Kidney epithelial cell (primary cell): ENCODE measurements at places on chromosomes 1 and 21. TPM values are rescaled to one million over a fixed set of nuclear protein-coding genes. Genes with fewer than 3 reads are reported as not detected.

- DNase-seq, result no peak
Observed at GRCh38 chr1:220217383-220217988, 54.8 kb downstream of the RAB3GAP2 start.

Gene TMEM35B
- total RNA-seq, result 36.0 and 38.1 TPM in 2 replicates

DNA sequence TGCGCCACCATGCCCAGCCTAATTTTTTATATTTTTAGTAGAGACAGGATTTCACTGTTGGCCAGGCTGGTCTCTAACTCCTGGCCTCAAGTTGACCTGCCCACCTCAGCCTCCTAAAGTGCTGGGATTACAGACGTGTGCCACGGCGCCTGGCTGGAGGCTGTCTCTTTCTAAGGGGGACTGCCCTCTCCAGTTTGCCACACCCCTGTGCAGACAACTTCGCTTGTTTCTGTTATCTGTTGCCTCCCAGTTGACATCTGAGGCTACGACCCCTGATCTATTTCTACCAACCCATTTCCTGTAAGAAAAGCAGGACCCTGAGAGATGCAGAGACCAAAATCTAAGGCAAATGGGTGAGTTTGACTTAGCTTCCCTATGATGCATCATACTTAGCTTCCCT, 24.0 kb upstream of the VASH2 start:
- DNase-seq, result no peak

DNA sequence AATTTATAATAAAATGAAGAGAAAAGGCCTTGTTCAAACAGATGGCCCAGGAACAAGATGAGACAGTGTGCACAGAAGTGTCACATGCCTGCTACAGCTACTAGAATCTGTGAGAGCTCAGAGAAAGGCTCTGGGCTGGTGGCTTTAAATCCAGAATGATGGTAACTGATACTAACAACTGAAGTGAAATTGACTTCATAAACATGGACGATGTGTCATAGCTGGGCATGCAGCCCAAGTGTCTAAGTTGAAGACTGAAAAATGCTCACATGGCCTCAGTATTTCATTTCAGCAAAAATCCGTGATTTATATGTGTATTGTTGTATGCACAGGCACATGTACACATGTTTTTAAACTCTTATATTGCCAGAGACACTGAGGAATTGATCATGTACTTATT, 208.3 kb upstream of the RUNX1 start:
- peak; percentile 73 for DNase-seq

Gene APOBEC4
- total RNA-seq, result not detected in 2 replicates

Gene DCDC2B
- total RNA-seq, result not detected in 2 replicates

GRCh38 chr1:93459126-93459525, 11.2 kb downstream of the FNBP1L start:
- no peak for DNase-seq

Gene ABCA4
- total RNA-seq, result not detected in 2 replicates

- peak; percentile 95 for DNase-seq
Observed at GRCh38 chr1:153742411-153743142, 14.7 kb downstream of the INTS3 start.

DNA sequence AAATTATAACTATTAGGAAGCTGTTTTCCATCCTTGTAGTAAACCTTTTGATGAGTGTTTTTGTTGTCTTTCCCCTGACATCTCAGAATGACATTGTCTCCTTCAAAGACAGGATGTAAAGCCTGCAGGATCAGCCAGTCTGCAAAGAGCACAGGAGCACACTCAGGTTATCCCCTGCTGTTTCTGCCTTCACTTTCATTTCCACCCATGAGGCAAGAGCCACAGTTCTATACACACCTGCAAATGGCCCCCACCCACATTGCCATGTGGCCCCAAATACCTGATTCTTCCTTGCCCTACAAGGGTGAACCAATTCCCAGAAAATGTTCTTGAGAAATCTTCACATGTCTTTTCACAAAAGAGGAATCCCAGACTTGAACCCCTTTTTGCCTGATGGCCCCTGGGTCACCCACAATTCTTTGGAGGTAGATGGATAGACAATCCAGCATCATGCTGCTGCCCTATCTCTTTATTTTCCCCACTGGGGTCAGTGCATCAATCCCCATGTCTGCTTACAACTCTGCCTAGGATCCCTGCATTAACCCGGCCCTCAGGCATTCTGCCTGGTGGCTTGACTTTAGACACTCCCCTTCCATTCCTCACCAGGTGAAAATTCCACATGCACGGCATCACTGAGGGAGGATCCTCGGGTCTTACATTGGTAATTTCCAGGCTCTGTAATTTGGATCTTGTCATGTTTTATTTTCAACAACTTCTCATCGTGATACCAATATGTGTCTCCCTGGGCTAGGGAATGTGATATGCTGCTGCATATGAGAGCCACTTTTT, 2.6 kb downstream of the FCRL3 start:
- DNase-seq, result no peak

GRCh38 chr1:54247863-54248515, 48.0 kb downstream of the MRPL37 start:
- no peak for DNase-seq

DNA sequence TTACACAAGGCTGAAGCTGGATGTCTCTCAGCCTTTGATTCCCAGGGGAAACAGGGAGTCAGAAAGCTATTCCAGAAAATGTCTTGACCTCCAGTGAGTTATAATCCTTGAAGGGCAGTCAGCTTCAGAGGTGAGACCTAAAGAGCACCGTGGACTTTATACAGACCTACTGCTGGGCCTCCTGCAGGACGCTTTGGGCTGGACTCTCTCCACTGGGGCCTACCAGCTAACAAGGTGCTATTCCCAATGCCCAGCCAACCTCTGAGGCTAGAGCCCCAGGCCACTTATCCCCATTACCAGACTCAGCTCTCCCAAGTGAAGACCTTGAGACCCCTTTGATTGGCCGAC, 6.6 kb downstream of the SETD4 start:
- DNase-seq, result no peak

Gene TSSK3
- total RNA-seq, result not detected in 2 replicates

GRCh38 chr1:19512545-19512944, 27.2 kb upstream of the CAPZB start:
- no peak for DNase-seq

- no peak for DNase-seq
Observed at GRCh38 chr1:246355411-246356230, 151.5 kb downstream of the SMYD3 start.

Gene COPA
- total RNA-seq, result 130 and 152 TPM in 2 replicates

Gene CEP170
- 82.0 and 82.2 TPM in 2 replicates for total RNA-seq

Gene KCNK2
- total RNA-seq, result not detected in 2 replicates

- peak; percentile 83 for DNase-seq
Observed at GRCh38 chr1:8090241-8090702, 64.2 kb upstream of the ERRFI1 start.

- DNase-seq, result no peak
Observed at GRCh38 chr1:84090447-84091245, 53.4 kb upstream of the PRKACB start.

Gene GJA8
- total RNA-seq, result not detected in 2 replicates

Gene AK2
- 156 and 161 TPM in 2 replicates for total RNA-seq

DNA sequence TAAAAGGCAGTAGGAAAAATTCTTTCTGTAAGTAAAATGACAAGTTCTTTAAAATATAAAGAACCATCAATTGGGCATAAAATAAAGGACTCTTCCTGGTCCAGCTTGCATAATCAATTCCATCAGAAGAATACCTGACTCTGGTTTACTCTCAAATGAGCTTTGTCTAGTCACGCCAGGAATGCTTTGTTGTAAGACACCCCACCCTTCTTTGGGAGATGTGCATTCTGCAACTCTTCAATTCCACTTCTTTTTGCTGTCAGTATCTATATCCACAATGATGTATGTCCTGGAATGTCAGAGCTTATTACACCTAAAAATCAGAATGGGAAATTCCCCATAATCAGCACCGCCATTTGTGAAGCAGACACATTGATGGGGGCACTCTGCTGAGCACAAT, 76.1 kb downstream of the PTPN14 start:
- DNase-seq, result no peak
